ENCODE measurements at places on chromosomes 3 and 15. TPM values are rescaled to one million over a fixed set of nuclear protein-coding genes. Genes with fewer than 3 reads are reported as not detected.
A peak's percentile ranks its signal among the peaks of the same experiment; 100 is the strongest.

DNA sequence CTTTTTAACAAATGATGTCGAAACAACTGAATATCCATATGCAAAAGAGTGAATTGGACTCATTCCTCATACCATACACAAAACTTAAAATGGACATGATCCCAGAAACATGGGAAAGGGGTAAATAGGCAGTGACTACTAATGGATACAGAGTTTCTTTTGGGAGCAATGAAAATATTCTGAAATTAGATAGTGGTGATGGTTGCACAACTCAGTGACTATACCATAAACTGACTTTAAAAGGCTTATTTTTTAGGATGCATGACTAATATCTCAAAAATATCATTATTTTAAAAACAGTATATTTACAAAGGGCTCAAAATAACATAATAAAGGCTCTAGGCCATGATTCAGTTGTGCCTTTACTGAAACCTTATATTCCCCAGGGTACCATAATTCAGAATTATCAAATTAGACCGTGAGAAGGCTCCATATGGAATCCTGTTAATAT is 16.3 kb upstream of the ATP13A3 start:
- peak; percentile 39 for DNase-seq

B3GNT5 gene
- total RNA-seq, result 2.7 TPM

- no peak for DNase-seq
Observed at GRCh38 chr3:30890907-30891306, 3.6 kb downstream of the GADL1 start.

- DNase-seq, result peak; percentile 48
Observed at GRCh38 chr3:8416965-8417364, 84.7 kb upstream of the LMCD1 start.

GRCh38 chr3:184639351-184639750 is 72.5 kb downstream of the MAGEF1 start:
- DNase-seq, result no peak

GRCh38 chr3:49611719-49612118 is 57.4 kb downstream of the BSN start:
- no peak for DNase-seq

DNA sequence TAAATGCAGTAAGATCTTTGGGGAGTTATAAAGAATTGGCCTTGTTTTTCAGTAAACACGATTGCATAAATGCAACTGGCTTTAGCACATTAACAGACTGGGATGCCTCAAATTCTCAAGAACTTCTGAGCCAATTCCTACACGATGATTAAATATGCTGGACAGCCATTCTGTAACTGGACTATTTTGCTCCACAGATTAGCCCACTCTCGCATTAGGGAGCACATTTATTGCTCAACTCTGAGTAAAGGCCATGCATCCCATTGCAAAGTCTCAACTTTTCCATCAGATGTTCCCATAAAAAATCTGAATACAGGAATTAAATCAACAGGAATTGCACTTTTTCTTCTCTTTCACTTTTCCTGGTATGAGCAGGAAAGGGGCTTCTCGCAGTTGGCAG is 66.7 kb upstream of the PRICKLE2 start:
- DNase-seq, result peak; percentile 92

Measured in GM23248 (cell line).